ENCODE measurements at places on chromosomes 7 and 10. TPM values are rescaled to one million over a fixed set of nuclear protein-coding genes. Genes with fewer than 3 reads are reported as not detected.

Gene PCGF5
- total RNA-seq: 29.6 TPM

Gene CLRN3
- total RNA-seq: not detected

Gene KLF14
- 0.22 TPM for total RNA-seq

Gene MUC12
- not detected for total RNA-seq

Gene PPP1R17
- not detected for total RNA-seq

Gene GPC2
- total RNA-seq: 1.1 TPM

Gene PTPRZ1
- total RNA-seq: 5.9 TPM

Gene LIPM
- not detected for total RNA-seq

Gene PRTFDC1
- total RNA-seq: 1.5 TPM

Gene PNLIPRP2
- total RNA-seq: 4.1 TPM

GRCh38 chr7:104362756-104363155 lies 34.4 kb downstream of the LHFPL3 start:
- DNase-seq: no peak

DNA sequence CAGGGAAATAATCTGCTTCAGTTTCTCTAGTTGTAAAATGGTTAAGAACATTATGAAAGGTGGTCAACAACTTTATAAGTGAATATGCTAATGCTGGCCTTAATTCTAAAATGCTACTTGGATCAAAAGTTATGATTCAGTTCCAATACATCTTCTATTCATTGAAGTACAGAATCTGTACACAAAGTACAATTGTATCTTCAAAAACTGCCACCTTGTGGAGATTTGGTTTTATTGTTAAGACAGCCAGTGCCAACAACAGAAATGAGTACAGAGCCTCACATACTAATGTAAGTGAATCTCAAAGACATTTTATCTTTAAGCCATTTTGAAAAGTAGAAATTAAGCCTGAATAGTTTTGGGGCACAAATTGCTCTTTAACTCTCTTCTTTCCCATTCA lies 194.0 kb downstream of the CFTR start:
- no peak for DNase-seq

- DNase-seq: no peak
These were observed 36.7 kb upstream of the PRPS1L1 start for GRCh38 chr7:18064242-18064838.

GRCh38 chr10:92505044-92505443 lies 68.8 kb downstream of the IDE start:
- DNase-seq: no peak

DNA sequence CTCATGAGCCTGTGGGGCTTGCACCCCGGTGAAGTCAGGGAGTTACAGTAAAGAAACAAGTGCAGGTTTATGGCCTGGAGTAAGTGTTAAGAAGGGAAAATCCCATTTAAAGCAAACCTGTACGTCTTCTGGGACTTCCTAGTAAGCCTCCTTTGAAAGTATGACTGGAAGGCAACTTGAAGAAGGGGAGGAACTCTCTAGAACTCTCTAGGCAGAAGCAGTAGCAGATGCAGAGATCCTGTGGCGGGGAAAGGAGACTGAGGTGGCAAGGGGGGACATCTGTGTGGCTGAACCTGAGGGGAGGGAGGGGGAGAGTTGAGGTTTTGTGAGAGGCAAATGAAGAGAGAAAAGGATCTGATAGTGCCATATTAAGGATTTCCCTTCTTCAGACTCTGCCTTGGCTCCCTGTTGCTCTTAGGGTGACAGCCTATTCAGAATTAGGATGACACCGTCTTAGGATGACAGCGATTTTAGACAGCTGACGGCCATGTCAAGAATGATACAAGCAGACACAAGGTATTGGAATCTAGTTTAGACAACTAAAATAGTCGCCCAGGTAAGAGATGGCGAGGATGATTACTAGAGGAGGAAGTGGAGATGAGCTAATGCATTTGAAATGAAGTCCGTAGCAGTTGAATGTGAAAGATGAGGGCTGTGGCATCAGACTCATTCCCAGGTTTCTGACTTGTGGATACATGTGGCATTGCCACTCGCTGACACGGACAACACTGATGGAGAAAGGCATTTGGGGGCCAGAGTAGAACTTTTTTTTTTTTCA lies 29.0 kb downstream of the CUL1 start:
- no peak for DNase-seq

- DNase-seq: no peak
These were observed 6.3 kb downstream of the ZNF394 start for GRCh38 chr7:99493823-99494222.

- DNase-seq: no peak
These were observed 89.4 kb upstream of the MYL10 start for GRCh38 chr7:101718363-101719122.

DNA sequence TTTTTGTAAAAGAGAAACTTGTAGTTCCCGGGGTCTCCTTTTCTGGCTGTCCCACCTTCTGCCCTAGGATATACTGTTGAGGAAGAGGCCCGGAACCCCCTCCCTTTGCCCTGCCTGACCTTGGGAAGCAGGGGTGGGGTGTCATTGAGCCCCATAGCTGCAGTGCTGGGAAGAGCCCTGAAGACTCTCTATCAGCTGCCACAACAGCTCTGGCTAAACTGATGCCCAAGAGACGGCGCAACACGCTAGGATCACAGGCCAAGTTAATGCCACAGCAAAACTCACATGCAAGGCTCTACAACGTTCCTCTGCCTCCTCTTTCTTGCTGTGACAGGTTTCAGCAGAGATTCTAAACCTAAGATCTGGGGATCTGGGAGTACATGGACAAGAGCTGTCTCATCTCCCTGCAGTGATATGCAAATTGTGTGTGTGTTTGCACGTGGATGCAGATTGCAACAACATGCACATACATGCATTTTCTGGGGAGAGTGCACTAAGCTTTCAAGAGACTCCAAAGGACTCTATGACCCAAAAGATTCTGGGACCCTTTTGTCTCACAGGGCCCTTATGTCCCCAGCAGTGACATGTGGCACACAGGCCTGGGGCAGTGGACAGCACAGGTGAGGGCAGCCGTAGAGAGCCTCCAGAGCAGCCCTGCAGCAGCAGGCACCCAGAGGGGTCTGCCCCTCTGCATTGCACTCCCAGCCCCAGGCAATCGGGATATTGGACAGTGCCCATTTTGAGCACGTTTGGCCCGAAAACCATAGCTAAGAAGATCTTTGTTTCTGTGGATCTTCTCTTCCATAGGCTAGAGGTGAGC lies 2.5 kb downstream of the RASSF4 start:
- DNase-seq: no peak

DNA sequence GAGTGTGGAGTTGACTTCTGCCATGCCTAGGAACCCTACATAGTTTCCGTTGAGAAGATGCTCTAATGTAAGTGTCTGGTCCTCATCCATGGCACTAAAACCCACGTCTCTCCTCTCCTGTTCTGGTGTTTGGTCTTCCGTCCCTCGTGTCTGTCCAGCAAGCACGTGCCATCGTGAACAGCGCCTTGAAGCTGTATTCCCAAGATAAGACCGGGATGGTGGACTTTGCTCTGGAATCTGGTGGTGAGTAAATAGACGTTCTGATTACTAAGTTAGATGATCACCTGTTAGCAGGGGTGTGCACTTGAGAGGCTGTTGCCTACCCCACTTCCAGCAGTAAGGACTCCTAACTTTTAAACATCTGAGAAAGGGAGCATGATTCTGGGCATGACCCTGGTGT lies 15.1 kb upstream of the GET4 start:
- no peak for DNase-seq

GRCh38 chr7:103919272-103919868 lies 70.1 kb downstream of the RELN start:
- DNase-seq: no peak

GRCh38 chr7:91582799-91583477 lies 297.6 kb downstream of the MTERF1 start:
- DNase-seq: no peak

Measured in tibial nerve (tissue), 4 donors.